ENCODE measurements at places on chromosomes 7 and 10. TPM values are rescaled to one million over a fixed set of nuclear protein-coding genes. Genes with fewer than 3 reads are reported as not detected.

DNA sequence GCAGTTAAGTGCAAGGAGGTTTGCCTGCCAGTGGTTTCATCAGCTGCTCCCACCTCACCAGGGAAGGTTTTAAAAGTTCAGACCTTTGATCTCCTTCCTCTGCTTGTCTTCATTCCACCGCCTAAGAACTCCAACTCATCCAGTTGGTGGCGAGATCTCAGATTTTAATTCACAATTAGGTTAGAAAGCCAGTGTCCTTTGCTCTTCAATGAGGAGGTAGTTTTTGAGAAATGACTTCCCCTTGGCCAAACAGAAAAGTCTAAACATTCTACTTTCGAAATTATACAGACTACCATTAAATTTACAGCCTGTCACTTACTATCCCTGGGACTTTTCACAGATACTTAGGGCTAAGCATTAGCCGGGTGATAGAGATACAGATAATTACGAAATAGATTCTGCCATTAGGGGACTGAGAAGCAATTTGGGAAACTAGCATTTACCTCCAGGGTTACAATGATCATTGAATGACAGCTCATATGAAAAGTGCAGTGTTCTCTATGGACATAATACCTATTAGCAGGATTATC is 513.4 kb upstream of the GHITM start:
- no peaks in the 10 kb centered on the region for H3K27me3 ChIP-seq
- H3K4me3 ChIP-seq = no peak overlapping the region
- H3K27ac ChIP-seq = no peak overlapping the region
- DNase-seq = no peak

- no peak overlapping the region for H3K4me3 ChIP-seq
- H3K4me1 ChIP-seq = peaks cover 15% of the 10 kb centered on the region
- no peaks in the 10 kb centered on the region for H3K36me3 ChIP-seq
- H3K27me3 ChIP-seq = no peaks in the 10 kb centered on the region
These were observed 420.5 kb upstream of the GALNT17 start for GRCh38 chr7:70711452-70711851.

DNA sequence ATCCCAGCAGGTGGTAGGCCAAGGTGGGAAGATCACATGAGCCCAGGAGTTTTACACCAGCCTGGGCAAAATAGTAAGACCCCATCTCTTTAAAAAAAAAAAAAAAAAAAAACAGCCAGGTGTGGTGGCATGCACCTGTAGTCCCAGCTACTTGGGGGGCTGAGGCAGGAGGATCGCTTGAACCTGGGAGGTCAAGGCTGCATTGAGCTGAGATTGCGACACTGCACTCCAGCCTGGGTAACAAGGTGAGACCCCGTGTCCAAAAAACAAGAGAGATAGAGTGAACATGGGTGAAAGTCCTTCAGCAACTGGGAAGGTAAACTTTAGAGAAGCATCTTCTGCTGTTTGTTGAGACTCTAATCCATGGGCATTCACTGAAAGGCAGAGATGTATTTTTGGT is 6.3 kb upstream of the LAMTOR4 start:
- no peaks in the 10 kb centered on the region for H3K4me1 ChIP-seq
- H3K27me3 ChIP-seq = no peaks in the 10 kb centered on the region
- no peak for DNase-seq
- H3K36me3 ChIP-seq = no peaks in the 10 kb centered on the region
- H3K4me3 ChIP-seq = no peak overlapping the region

DNA sequence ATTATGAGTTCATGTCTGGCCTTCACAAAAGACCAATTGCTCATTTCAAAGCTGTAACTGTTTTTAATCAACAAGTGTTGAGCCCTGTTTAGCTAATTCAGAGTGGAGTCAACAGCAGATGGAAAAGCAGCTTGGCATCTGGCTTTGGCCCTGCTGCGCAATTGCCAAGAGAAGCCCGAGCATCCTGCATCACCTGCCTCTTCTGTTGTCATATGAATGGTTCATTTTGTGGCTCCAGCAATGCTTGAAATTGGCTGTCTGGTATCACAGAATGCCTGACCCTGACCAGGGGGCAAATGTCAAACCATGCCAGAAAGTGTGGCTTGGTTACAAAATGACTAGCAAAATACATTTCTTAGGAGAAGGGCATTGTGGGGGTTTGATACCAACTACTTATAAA is 296.5 kb upstream of the PHF14 start:
- no peaks in the 10 kb centered on the region for H3K36me3 ChIP-seq
- H3K4me1 ChIP-seq = no peaks in the 10 kb centered on the region
- no peaks in the 10 kb centered on the region for H3K27me3 ChIP-seq
- H3K27ac ChIP-seq = no peak overlapping the region

SHH gene
- total RNA-seq = 14.7 TPM

DNA sequence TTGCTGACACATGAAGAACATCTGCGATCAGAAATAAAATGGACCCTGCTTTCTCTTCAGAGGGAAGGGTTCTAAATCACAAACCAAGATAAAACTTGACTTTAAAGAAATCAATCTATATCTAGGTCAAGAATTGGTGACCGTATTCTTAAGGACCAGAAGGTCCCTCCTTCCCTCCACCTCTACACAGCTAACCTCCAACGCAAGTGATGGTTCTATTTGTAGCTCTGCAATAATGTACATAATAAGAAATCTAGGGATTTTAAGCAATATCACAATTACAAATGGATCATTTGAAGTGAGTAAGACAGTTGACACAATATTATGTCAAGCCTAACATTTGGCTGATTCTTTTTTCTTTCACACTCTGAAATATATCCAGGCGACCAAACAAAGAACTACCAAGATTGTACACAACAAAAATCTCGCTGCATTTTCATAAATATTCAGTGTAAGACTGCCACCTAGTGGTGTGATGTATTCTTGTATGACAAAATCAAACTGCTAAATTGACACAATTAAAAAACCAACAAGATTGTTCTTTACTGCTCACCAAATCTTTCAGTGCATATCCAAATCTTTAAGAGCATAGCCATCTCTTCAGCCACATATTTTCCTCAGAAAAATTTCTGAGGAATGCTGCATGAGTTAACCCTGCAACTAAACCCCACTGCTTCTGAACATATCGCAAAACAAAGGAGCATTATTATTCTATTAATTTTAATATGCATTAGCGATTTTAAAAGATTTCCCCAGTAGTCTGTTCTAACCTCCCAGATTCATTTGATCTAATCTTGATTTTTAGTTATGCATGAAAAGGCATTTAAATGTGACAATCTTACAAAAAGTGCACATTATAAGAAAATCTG is 44.5 kb downstream of the ICA1 start:
- H3K27me3 ChIP-seq = no peaks in the 10 kb centered on the region
- no peak overlapping the region for H3K27ac ChIP-seq
- H3K4me3 ChIP-seq = no peak overlapping the region
- H3K4me1 ChIP-seq = no peaks in the 10 kb centered on the region
- no peak for DNase-seq

DNA sequence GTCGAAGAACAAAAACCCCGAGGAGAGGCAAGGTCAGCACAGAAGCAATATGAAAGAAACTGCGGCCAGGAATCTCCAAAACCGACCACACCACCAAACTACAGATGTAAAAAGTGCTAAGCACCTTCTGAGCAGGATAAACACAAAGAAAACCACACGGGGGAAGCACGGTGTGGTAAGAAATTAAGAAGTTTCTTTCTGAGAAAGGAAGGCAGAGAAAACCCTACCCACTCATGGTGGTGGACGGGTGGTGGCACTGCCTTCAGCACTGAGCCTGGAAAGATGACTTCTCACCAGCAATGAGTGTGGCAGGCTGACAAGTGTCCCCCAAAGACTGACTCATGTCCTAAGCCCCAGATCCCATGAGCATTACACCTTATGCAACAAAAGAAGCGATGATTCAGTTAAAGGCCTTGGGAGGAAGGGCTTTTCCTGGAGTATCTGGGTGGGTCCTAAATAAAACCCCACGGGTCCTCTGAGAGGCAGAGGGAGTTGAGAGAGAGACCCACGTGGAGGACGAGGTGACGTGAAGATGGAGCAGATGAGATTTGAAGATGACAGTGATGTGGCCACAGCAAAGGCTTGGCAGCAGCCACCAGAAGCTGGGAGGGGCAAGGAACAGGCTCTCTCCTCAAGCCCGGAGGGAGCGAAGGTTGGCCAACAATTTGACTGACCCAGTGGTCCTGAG is 124.9 kb downstream of the DLG5 start:
- no peaks in the 10 kb centered on the region for H3K4me1 ChIP-seq
- no peaks in the 10 kb centered on the region for H3K27me3 ChIP-seq
- H3K36me3 ChIP-seq = no peaks in the 10 kb centered on the region
- H3K27ac ChIP-seq = no peak overlapping the region

GRCh38 chr10:1610986-1611770 is 126.1 kb downstream of the ADARB2 start:
- DNase-seq = no peak
- peaks cover 5% of the 10 kb centered on the region for H3K4me1 ChIP-seq
- no peaks in the 10 kb centered on the region for H3K36me3 ChIP-seq
- no peak overlapping the region for H3K4me3 ChIP-seq
- peaks cover 19% of the 10 kb centered on the region for H3K27me3 ChIP-seq

DNA sequence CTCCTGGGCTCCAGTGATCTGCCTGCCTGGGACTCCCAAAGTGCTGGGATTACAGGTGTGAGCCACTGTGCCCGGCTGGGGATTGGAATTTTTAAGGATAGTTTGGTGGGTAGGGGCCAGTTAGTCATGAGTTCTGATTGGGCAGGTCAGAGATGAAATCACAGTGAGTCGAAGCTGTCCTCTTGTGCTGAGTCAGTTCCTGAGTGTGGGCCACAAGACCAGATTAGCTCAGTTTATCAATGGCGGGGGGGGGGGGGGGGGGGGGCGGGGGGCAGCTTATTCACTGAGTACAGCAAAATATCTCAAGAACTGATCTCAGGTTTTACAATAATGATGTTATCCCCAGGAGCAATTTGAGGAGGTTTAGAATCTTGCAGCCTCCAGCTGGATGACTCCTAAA is 11.6 kb upstream of the ERCC6 start:
- no peak overlapping the region for H3K4me3 ChIP-seq
- H3K36me3 ChIP-seq = no peaks in the 10 kb centered on the region
- H3K4me1 ChIP-seq = no peaks in the 10 kb centered on the region
- H3K27ac ChIP-seq = no peak overlapping the region
- no peak for DNase-seq
- H3K27me3 ChIP-seq = no peaks in the 10 kb centered on the region

DNA sequence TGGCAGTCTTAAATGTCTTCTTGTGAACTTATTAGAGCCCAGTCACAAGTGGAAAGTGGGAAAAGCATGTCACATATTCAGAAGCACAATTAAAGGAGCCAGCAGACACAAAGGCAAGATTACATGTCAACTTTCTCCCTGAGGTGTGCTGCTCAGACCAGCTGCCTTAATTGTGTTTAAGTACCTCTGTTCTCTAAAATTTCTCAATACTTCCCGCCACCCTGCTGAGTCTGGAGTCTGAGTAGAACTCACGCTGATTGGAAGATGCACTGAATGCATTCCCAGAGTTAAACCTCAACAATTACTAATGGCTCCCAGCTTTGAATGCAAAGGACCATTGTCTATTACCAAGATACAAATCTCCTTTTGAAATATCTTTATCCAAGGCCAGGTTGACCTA is 166.4 kb upstream of the COBL start:
- H3K27me3 ChIP-seq = no peaks in the 10 kb centered on the region
- H3K4me1 ChIP-seq = no peaks in the 10 kb centered on the region
- no peak overlapping the region for H3K4me3 ChIP-seq
- DNase-seq = no peak

SPDYE11 gene
- total RNA-seq = not detected

GRCh38 chr10:28072573-28072972 is 73.7 kb upstream of the ODAD2 start:
- no peaks in the 10 kb centered on the region for H3K27me3 ChIP-seq
- no peak for DNase-seq
- H3K4me1 ChIP-seq = no peaks in the 10 kb centered on the region
- H3K4me3 ChIP-seq = no peak overlapping the region
- H3K27ac ChIP-seq = no peak overlapping the region

CRTAC1 gene
- total RNA-seq = 18.9 TPM
